ENCODE measurements at places on chromosomes 2 and 18.

GRCh38 chr2:239247401-239248245, 153.2 kb downstream of the HDAC4 start:
- peak; percentile 31 for DNase-seq

- no peak for DNase-seq
Observed at GRCh38 chr2:122423934-122424333, 668.5 kb downstream of the TSN start.

GRCh38 chr2:216657980-216658379, 24.8 kb downstream of the IGFBP2 start:
- DNase-seq, result no peak

GRCh38 chr2:72115110-72116080, 32.3 kb downstream of the CYP26B1 start:
- DNase-seq, result no peak

GRCh38 chr18:77442393-77442792, 192.7 kb downstream of the GALR1 start:
- no peak for DNase-seq

- DNase-seq, result no peak
Observed at GRCh38 chr2:8380026-8380425, 301.8 kb upstream of the ID2 start.

- no peak for DNase-seq
Observed at GRCh38 chr18:57273194-57273593, 79.2 kb upstream of the ST8SIA3 start.

DNA sequence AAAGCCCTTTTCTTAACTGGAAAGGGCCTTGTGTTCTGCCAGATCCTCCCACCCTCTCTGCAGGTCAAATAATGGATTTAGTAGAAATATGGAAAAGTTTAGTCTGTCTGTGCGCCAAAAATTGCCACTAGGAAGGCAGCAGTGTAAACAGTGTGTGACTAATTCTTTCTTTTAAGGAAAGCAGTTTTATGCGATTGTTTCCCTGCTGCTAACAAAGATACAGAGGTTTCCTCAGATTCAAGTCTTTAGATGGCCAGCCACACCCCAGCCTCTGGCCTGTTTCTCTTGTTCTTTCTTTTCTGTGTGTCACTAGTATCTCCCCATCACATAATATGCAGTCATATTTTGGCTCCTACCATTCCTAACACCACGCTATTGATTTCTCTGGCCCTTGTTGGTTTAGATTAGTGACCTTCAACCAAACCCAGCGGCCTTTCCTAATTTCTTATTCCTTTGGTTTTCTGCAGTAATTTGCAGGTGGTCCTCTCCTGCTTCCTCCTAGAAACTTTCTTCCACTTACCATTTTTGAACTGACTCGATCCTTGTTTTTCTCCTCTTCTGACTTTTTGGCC, 157.4 kb downstream of the LTBP1 start:
- no peak for DNase-seq

- no peak for DNase-seq
Observed at GRCh38 chr2:102619414-102620319, at the start of gene SLC9A2. TSS of gene SLC9A2 (plus strand) at chr2:102619553. CDS start at chr2:102619849, 296 bp downstream.

- DNase-seq, result no peak
Observed at GRCh38 chr2:128332091-128332634, 13.5 kb upstream of the HS6ST1 start.

DNA sequence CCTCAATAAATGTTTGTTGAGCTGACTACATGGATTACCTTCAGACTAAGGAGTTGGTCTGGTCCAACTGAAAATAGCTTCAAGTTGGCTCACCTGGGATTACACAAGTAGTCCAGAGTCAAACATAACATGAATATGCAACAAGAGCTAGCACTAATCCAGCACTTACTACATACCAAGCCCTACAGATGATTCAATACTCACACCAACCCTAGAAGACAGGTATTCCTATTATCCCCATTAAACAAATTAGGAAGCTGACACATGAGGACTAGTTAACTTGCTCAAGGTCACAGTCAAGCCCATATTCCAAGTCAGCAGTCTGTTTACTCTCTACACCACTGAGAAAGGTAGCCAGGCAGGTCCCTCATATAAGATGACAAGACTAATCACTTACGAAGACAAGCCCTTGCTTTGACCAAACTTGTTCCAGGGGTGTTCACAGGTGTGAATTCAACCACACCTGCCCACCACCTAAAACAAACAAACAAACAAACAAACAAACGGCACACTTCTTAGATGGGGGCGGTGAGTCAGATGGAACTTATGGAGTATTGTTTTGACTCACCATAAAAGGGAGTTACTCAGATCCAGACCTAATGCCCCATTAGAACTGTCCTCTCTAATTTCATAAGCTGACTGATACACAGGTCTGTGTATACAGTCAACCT, 29.1 kb downstream of the TMEM131 start:
- no peak for DNase-seq

- DNase-seq, result no peak
Observed at GRCh38 chr2:70580352-70580751, 26.7 kb upstream of the TGFA start.

DNA sequence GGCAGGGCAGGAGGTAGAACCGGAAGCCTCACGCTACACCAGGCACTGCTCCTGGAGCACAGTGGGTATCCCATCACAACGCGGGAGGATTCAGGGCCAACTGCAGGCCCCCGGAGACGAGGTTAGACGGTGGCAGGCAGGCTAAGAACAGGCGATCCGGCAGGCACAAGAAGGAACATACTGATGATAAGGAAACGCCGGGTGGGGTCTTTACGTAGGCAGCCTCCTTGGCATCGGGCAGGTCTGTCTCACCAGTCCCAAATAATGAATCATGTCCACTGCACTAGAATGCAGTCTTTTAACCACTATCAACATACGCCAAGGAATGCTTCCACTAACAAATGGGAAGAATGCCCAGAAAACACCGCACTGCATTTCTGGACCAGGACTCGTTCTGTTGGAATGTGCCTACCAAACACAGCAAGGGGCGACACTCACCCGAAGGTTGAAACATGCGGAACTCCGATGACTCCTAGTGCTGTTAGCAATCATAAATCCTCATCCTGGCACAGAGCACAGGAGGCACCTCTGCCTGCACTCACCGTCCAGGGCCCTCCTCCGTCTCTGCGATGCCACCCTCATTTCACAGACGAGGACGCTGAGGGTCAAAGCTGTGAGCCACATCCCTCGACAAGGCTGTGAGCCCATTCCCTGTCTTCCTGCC, 35.2 kb downstream of the ZNF516 start:
- no peak for DNase-seq

- DNase-seq, result no peak
Observed at GRCh38 chr2:70852824-70853223, 17.2 kb upstream of the CD207 start.

- no peak for DNase-seq
Observed at GRCh38 chr18:25786758-25787157, 303.7 kb downstream of the SS18 start.

GRCh38 chr18:13269521-13270011, 51.0 kb downstream of the LDLRAD4 start:
- DNase-seq, result no peak

- DNase-seq, result no peak
Observed at GRCh38 chr2:233428008-233428407, 73.7 kb downstream of the DGKD start.

DNA sequence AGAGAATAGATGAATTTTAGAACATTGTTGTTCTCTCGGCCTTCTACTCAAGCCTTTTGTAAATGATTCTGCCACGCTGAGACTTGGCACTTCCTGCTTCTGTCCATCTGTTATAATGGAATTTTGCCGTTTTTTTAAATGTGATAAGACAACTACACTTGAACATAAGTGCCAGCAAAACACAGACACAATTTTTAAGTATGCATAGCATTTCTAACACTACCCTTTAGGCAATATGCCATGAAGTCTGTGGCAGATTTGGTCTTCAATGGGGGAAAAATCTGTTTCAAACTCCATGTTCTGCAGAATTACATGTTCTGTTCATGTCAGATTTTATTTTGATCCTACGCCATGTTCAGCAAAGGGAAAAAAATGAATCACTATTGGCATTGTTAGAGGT, 1170.7 kb upstream of the SLC39A10 start:
- no peak for DNase-seq

- DNase-seq, result no peak
Observed at GRCh38 chr2:70822843-70823242, 2.4 kb upstream of the CLEC4F start.

- DNase-seq, result no peak
Observed at GRCh38 chr2:46831869-46832265, 83.7 kb downstream of the MCFD2 start.

- DNase-seq, result no peak
Observed at GRCh38 chr18:80143881-80144280, 34.8 kb downstream of the ADNP2 start.

- DNase-seq, result no peak
Observed at GRCh38 chr2:44748-45341, 1.5 kb downstream of the FAM110C start.

GRCh38 chr2:191184457-191184856, 33.7 kb upstream of the STAT4 start:
- no peak for DNase-seq

DNA sequence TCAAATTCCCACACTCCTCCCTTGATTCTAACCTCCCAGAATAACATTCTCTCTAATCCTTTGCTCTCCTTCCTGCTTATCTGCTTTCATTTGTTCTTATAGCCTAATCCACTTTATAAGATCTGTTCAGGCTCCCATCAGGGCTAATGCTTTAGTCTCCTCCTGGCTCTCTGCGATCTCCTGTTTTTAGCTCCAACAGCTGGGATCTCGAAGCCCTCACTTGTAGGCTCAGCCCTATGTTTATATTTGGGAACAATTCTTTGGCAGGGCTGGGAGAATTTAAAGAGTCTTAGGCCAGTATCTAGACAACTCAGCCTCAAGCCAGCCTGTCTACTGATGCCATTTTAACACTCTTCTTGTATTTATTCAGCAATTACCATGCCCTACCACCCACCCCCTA, 27.2 kb upstream of the RAPH1 start:
- no peak for DNase-seq

DNA sequence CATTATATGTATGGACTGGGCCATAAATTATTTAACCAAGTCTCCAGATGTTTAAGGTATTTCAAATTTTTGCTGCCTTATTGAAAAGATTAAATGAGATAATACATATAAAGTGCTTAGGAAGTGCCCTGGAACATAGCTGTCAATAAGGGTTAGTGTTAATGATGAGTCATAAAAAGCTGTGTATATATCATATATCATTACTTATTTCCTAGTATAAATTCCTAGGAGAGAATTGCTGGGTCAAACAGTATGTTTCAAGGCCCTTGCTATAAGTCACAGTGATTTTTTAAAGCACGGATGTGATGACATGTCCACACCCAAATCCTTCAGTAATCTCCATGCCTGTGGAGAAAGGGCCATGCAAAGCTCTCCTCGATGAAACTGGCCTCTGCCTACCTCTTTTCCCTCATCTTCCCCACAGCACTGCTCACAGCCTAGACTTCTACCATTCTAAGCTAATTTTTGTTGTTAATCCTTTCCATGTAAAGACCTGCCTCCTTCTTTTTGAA, 8.5 kb downstream of the ZNF2 start:
- DNase-seq, result no peak

GRCh38 chr2:239235311-239235710, 165.5 kb downstream of the HDAC4 start:
- no peak for DNase-seq

- no peak for DNase-seq
Observed at GRCh38 chr2:202118168-202118567, 45.1 kb downstream of the KIAA2012 start.

DNA sequence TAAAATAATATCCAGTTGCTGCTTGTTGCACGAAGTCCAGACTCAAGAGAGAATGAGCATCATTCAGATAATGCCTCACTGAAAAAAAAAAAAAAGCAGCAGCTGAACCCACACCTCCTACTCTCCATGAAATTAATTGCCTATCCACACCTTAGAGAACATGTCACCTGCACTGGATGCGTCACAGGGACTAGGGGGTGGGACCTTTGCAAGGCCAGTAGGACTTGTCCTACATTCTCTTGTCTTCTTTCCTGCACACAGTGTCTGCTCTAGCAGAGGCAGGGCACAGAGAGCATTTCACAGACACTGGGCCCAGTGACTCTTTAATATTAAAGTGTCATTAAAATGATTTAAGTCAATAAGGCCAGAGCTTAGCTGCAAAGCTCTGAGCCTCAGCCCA, at the start of gene ABCA12:
Gene ABCA12, minus strand, starts transcription at position 148 of the 400 bp plus-strand sequence. CDS start 418 bp downstream, outside the sequence.
- DNase-seq, result no peak

- no peak for DNase-seq
Observed at GRCh38 chr2:69387770-69388481, 899 bp upstream of the GFPT1 start.

GRCh38 chr2:75340560-75340959, 141.2 kb upstream of the TACR1 start:
- DNase-seq, result no peak

GRCh38 chr2:149224543-149224942, 105.8 kb upstream of the LYPD6 start:
- no peak for DNase-seq

DNA sequence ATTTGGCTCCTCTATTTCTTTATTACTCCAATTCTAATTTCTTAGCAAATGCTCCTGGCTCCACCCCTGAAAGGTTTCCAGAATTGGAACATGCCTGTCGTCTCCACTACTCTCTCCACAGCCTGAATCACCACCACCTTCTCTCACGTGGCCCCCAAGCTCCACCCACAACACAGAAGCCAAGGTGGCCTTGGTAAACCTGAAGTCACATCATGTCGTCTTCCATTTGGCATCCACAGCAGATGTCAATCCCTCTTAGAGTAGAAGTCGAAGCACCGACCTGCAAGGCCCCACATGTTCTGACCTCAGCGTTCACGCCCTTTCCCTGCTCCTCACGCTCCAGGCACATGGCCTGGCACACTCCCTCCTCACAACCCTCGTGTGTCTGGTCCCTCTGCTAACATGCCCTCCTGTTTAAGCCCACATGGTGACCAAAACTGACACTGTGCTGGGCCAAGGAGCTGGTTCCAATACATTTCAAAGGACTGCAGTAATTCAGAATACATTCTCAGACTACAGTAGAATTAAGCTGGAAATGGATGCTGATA, 56.3 kb upstream of the GPC1 start:
- no peak for DNase-seq

- DNase-seq, result no peak
Observed at GRCh38 chr2:232338759-232339106, 39.8 kb upstream of the ALPP start.

DNA sequence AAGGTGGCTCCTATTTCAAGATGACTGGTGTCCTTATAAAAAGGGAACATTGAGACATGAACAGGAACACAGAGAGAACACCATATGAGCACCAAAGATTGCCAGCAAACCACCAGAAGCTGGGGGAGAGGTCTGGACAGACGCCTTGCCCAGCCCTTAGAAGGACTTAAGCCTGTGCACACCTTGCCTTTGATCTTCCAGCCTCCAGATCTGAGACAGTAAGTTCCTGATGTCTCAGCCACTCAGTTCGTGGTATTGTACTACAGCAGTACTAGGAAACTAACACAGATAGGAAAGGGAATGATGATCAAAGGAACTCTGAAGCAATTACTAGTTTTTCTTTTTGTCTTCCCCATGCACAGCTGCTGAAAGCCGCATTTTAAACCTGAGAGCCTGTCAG, 137.3 kb upstream of the FHL2 start:
- DNase-seq, result no peak

DNA sequence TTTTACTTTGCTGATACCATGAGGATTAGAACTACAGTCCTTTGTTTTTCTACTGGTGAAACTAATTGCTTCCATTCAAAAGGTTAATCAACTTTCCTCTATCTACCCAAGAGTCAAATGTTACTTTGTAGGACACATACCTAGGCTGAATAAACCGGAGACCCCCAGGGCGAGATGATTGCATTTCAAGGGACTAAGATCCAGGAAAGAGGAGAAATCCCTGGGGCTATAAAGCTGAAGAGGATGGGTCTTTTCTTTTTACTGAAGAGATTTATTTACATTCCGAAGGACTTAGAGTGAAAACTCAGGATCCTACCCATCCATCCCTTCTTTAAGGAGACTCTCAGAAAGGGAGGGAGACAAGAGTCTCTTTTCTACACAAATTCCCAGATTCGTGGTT, 331.9 kb downstream of the CDH19 start:
- no peak for DNase-seq

Measured in stimulated activated CD4-positive, alpha-beta T cell treated with anti-CD3 and anti-CD28 coated beads, Interleukin-12 subunit alpha, Interleukin-12 subunit beta, amount 100 ng/mL, for 48 hours (primary cell).